ENCODE measurements at places on chromosomes 6 and 20.

GRCh38 chr6:89050155-89050554 lies 30.4 kb upstream of the PNRC1 start:
- DNase-seq = no peak

DNA sequence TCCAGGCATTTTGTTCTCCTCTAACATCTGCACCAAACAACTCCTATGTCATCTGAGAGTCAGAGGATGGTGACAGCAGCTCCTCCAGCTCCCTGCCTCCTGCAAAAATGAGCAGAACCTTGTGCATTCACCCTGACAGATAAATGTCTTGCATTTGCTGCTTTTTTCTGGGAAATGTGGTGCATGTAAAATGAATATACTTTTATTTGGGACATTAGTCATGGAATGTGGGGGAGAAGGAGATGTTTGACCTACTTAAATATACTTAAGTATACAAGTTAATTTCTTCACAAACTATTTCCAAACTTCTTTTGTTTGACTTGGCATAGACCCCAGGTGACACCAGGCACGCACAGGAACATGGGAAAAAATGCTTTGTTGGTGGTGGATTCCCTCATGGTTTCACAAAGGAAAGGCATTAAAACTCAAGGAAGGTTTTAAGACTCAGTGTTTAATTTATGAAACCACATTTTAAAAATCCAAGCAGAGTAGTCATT lies 181.8 kb upstream of the MCHR2 start:
- no peak for DNase-seq

GRCh38 chr6:32852844-32853540 lies 512 bp downstream of the TAP1 start:
- DNase-seq = no peak

DNA sequence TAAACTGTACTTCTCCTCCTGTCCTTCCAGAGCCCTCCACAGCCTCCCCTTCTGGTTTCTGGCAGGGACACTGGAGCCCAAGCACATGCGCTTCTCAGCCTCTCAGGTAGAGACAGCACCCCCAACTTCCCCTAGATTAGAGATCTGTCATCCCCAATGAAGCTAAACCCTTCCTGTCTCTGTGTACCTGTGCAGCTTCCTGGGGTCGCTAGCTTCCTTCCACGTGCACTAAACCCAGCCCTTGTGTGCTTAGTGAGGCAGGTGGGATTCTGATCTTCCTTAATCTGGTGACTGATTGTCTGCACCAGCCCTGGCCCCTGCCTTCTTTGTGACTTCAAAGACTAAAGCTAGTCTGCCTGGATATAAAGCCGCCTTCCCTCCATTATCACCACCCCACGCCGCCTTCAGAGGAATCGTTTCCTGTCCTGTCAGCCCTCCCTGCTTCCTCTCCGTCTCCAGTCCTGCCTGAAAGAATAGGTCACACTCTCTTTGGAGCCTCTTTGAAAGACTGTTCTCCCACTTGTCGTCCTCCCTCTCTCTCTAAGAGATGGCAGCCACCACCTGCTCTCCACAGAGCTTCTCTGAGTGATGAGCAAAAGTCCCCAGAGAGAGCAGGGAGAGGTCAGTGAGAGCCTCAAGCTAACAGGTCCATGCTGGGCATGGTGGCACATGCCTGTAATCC lies 27.5 kb downstream of the CAPN11 start:
- no peak for DNase-seq

GRCh38 chr6:39274471-39274870 lies 39.7 kb downstream of the KCNK17 start:
- no peak for DNase-seq

GRCh38 chr6:7215131-7215530 lies 97.9 kb downstream of the SSR1 start:
- DNase-seq = no peak

DNA sequence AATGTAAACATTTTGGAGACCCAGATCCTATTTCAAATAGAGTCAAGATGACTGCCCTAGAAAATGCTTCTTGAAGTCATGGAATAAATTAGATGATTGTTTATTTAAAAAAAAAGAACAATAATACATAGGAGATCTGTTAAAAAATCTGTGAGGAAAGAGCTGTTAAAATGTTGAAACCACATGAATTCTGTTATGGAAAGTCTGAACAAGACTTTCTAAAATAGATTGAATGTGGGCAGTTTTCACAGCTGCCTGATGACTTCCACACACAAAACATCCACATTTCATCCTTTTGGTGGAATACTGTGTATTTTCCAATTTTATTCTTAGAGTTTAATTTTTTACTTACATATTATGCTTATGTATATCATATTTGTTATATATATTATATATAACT lies 186.1 kb downstream of the LAMA2 start:
- no peak for DNase-seq

DNA sequence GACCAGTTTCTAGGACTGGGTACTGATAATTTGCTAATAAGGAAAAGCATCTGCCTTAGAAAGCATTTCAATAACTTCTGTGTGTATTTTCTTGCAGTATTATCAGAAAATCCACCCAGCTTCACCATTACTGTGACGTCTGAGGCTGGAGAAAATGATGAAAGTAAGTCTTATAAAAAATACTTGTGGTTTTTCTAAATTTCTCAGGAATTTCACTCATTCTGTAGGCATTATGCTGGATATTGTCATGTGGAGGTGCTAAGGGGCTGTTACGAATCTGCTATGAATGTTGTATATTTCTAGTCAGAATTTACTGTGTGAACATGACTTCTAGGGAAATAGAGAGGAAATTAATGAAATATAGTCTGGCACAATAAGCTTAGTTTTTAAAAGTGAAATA lies 8.9 kb downstream of the RWDD1 start:
- DNase-seq = no peak

DNA sequence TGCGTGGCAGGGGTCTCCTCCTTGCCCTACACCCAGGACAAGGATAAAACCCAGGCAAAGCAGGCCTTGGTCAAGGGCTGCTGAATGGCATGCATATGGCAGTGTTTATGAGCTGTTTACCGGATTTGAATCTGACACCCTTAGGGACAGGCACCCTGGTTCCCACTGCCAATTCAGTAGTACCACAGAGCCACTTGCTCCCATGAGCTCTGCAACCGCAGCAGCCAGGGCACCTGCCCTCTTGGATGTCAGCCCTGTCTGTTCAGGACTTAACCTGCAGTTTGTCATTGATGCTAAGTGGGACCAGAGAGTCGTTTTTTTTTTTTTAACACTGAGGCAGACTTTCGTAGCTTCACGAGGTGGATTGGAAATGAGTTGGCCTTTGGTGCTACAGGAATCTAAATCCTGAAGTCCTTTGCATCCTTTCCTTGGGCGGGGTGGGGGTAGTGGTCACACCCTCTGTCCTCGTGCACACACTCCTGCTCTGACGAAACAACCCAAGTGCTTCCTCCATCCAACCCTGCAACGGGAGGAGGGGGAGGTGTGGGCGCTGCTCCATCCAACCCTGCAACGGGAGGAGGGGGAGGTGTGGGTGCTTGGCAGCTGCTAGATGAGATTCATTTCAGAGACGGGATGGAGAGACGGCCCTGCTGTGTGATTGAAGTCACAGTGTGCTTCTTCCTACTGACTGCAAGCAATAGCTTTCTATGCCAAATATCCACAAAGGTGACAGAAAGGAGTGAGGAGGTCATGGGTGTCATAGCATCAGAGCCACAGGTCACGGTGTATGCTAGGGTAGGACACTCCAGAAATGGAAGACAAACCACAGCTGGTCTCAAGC lies 166.5 kb downstream of the SMOC2 start:
- no peak for DNase-seq

DNA sequence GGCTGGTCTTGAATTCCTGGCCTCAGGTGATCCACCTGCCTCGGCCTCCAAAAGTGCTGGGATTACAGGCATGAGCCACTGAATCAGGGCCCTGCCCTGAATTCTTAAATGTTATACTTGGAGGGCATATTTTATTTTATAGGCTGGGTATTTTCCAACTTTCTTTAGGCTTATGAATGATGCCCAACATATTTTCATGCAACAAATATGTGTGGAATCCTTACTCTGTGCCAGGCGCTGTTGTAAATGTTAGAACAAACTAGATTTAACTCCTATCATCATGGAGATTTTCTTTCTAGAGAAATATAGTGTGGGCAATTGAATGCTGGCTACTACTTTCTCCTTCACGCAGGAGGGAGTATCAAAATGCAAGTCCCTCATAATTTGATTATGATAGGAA lies 71.2 kb downstream of the SAMD5 start:
- no peak for DNase-seq

DNA sequence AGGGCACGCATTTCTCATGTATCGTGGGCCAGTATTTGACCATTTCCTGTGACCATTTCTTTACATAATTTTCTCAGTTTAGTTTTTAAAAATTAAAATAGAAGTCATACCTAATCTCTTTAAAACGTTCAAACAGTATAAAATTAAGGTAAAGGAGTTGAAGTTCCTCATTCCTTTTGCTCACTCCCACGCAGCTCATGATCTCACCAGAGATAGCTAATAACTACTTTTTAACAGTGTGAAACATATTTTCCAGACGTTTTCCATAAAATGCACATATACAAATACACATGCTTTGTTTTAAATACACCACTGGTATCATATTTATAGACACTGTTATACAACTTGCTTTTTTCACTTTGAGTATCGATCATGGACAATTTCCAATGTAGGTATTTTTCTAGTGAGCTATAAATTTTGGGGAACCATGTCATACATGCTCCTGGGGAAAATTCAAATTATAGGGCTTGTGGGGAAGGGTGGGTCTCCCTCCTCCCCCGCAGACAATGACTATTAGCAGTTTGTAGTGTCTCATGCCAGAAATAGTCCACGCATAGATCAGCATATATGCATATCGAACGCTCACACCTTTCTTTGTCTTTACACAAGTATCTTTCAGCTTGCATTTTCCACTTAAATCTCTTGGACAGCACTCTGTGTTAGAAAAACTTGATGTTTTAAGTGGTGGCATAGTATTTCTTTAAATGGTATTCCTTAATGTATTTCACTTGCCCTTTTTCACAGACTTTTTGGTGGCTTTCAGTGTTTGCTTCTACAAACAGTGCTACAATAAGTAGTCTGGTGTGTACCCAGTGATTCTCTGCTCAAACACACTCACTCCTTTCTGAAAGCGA lies 145.5 kb upstream of the ZNF217 start:
- DNase-seq = no peak

GRCh38 chr20:58668901-58669286 lies 17.8 kb downstream of the STX16 start:
- no peak for DNase-seq

DNA sequence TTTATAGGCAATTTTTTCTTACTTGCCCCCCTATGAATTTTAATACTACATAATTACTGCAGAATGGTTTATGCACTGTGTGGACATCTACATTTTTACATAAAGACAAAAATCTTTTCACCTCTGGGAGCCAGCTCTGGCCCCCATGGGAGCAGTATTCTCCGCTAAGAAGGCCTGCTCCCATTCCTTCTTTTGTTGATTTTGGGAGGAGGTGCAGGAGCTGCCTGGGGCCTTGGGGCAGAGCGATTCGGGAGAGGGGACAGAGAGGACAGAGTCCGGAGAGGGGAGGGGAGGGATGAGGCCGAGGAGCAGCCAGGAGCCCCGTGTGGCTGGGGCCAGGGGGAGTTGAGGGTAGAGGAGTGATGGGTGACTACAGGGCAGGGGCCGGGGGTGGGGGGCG lies 452.0 kb downstream of the PREX1 start:
- DNase-seq = no peak

- DNase-seq = no peak
Measured at GRCh38 chr20:24490598-24490997, 21.2 kb downstream of the SYNDIG1 start.

DNA sequence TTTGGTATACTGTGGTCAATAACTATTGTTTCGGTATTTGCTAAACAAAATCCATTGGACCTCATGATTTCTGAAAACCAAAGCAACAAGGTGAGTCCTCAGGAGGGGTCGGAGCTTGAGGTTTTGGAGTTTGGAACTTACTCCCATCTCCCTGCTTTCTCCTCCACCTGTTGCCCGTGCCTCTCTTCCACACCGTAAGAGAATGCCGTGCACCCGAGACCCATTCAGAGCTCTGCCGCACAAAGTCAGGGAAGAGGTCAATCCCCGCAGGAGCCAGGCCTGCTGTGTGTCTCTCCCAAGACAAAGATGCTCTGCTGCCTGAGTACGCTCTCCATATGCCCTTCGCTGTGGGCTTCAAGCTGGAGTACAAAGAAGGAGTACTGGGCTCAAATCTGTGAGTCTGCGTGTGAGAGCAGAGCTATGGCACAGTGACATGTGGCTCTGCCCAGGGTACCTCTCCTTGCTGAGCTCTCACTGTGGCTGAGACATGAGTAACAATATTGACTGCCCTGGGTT lies 23.9 kb downstream of the PXDC1 start:
- no peak for DNase-seq

DNA sequence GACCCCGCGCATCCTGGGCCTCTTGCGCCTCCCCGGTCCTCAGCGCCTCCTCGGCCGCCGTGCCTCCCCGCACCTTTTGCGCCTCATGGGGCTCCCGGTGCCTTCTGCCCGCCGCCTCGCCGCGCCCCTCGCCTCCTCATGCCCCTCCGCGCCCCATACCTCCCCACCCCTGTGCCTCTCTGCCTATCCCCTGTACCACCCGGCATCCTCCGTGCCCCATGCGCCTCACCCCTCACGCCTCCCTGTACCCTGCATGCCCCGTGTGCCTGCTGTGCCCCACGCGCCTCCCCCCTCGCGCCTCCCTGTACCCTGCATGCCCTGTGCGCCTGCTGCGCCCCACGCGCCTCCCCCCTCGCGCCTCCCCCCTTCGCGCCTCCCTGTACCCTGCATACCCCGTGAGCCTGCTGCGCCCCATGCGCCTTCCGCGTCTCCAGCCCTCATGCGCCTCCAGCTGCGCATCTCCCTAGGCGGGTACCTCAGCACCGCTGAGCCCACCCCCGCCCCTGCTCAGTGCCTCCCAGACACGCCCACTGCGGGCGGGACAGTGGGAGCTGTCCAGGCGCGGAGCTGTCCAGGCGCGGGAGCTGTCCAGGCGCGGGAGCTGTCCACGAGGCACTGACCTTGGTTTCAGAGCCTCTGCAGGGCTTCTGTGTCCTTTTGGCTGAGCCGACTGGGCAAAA lies 37.1 kb downstream of the IGF2R start:
- DNase-seq = no peak

Data from stimulated activated CD8-positive, alpha-beta memory T cell treated with anti-CD3 and anti-CD28 coated beads, Interleukin-15, amount 100 ng/mL, for 1 hour (primary cell).